Muscle of arm (tissue), 14 donors: ENCODE measurements at places on chromosomes 5 and 9. TPM values are rescaled to one million over a fixed set of nuclear protein-coding genes. Genes with fewer than 3 reads are reported as not detected.
A peak's percentile ranks its signal among the peaks of the same experiment; 100 is the strongest.

DNA sequence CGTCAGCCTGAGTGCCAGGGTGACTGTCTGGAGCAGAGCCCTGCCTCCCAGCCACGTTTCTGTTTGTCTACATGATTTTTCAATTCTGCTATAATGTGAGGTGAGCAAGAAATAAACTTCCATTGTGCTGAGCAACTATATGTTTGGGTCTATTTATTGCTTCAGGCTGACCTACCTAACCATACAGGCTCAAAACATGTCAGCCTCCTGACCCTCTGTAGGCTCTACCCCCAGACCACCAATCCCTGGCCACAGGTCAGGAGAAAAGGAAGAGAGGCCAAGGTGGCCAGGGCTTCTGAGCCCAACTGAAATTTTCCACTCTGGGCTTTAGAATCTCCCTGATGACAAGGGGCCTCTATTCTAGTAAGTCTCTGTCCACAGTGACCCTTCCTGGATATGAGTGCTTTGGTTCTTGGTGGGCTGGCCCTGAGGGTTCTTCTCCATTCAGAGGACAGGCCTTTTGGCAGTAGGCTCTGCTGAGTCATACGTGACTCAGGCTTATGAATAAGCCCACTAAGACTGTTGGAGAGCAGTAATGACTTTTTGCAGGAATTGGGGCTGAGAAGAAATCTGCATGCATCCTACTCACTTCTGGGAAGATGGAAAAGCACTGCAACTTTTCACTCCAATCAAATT lies 117.2 kb upstream of the TBCA start:
- DNase-seq, result no peak

DNA sequence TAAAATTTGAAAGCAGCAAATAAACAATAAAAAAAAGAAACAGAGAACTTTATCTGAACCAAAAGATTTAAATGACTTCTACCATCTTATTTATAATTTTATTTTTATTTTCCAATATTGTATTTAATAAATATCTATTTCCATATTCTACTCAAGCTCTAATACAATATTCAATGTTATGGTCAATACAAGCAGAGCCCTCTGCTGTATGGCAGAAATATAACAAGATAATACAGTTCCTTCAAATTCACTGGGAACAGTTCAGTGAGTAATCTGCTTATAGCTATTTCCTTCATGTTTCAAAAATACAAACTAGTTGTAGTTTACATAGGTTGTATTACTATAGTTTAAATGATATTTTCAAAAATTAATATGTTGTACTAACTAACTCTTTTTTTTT lies 332.7 kb downstream of the PRDM9 start:
- no peak for DNase-seq

DNA sequence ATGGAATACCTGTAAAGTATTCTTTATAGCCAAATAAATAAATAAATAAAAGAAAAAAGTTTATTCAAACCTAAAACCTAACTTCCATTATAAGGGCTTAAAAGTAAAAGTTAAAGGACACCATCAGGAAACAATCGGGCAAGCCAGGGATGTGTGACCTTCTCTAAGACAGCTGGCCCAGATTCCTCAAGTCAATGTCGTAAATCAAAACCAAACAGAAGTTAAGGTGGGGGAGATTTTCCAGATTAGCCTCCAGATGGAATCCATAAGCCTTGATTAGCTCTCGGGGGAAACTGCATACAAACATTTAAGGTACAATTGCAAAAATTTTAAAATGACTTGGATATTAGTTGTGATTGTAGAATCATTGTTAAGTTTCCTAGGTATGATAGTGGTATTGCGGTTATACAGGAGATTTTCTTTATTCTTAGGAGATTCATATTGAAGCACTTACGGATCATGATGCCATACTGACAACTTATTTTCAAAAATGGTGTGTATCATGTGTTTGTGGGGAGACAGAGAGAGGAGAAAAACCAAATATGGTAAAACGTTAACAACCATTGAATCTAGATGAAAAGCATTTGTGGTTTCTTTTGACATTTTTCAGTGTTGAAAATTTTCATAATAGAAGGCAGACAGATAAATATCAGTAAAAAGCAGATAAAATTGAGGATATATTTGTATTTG lies 21.5 kb upstream of the MGAT1 start:
- no peak for DNase-seq

DNA sequence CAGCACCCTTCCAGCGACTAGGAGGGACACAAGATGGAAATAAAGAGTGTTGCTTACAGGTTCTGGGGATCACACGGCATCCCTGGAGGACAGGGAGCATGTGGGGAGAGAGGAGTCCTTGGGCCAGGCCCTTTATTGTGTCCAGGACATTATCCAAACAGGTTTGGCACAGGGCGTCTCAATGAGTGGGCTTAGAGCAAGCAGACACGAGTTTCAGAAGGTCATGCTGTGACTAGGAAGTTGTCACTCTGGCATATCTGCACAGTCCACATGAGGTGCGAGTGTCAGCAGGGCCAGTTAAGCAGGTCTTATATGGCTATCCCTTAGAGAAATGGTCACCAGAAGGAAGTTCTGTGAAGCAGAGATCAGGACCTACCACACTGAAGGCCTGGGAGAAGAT lies 174.5 kb upstream of the OTULINL start:
- no peak for DNase-seq

- peak; percentile 78 for DNase-seq
Observed at GRCh38 chr9:133792721-133793470, 54.7 kb upstream of the SARDH start.

DNA sequence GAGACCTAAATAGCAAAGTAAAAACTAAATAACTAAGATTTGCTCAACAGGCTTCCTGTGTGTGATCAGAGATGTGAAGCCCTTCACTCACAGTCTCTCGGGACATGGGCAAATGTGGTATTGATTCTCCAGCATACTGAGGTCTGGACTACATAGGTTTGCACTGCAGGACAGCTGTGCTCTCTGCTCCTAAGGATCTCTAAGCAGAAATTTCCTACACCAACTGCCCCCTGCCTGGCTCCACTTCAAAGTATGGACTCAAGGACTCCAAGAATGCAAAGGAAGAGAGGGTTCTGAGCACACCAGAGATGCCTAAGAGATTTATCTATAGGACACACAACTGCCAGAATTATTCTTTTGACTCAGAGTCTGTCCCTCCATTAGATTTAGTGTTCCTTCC lies 487.2 kb downstream of the SEMA5A start:
- DNase-seq, result no peak

GRCh38 chr5:73236541-73237128 lies 63.6 kb downstream of the TMEM174 start:
- no peak for DNase-seq

- DNase-seq, result no peak
Observed at GRCh38 chr9:38680837-38681445, 39.0 kb downstream of the FAM240B start.

- DNase-seq, result no peak
Observed at GRCh38 chr5:34455098-34455497, 201.0 kb upstream of the RAI14 start.

DNA sequence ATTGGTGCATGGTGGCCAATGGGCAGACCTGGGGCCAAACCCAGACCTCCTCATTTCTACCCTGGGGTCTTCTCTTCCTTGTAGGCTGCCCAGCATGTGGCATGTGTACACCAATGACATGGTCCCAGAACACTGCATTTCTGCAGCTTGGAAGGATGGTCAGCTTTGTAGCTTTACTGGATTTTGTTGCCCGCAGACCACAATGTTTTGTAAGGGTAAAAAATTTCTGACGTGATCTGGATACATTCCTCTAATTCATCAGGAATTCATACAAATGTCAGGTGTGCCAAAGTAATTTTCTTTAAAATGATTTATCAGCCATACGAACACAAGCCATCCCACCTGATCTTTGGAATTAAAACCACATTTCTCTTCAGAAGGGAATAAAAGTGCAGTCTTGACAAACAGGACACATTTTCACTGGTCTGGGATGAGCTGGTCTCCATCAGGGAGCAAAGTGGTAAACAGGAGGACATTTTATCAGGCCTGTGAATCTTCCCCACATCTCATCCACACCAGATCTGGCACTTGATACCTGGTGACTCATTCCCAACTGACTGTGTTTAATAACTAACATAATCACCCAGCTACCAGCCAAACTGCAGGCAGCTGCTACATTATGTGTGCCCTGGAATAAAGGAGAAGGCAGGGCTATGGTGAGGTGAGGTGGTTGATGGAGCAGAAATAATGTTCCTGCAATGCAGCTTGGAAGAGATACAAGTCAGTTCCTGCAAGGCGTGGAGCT lies 103.9 kb downstream of the SPOCK1 start:
- DNase-seq, result no peak

GRCh38 chr9:75001719-75002421 lies 26.2 kb downstream of the CARNMT1 start:
- peak; percentile 83 for DNase-seq

Gene PCDHGB2
- polyA plus RNA-seq, result 2.2 TPM

- DNase-seq, result peak; percentile 91
Observed at GRCh38 chr5:78594610-78595457, 53.7 kb downstream of the LHFPL2 start.

GRCh38 chr9:33785914-33786313 lies 9.4 kb upstream of the PRSS3 start:
- no peak for DNase-seq

Gene BAAT
- polyA plus RNA-seq, result 0.36 TPM

- no peak for DNase-seq
Observed at GRCh38 chr5:162529886-162530285, 462.3 kb downstream of the GABRG2 start.

GRCh38 chr9:135639196-135639595 lies at the start of gene GLT6D1:
TSS of gene GLT6D1 (minus strand) at chr9:135639540. CDS start at chr9:135639187, 353 bp downstream.
- DNase-seq, result no peak

- DNase-seq, result no peak
Observed at GRCh38 chr5:36778336-36778735, 98.2 kb upstream of the NIPBL start.

Gene NDUFA8
- polyA plus RNA-seq, result 34.4 TPM

GRCh38 chr9:102185371-102185770 lies 446.9 kb upstream of the GRIN3A start:
- no peak for DNase-seq

DNA sequence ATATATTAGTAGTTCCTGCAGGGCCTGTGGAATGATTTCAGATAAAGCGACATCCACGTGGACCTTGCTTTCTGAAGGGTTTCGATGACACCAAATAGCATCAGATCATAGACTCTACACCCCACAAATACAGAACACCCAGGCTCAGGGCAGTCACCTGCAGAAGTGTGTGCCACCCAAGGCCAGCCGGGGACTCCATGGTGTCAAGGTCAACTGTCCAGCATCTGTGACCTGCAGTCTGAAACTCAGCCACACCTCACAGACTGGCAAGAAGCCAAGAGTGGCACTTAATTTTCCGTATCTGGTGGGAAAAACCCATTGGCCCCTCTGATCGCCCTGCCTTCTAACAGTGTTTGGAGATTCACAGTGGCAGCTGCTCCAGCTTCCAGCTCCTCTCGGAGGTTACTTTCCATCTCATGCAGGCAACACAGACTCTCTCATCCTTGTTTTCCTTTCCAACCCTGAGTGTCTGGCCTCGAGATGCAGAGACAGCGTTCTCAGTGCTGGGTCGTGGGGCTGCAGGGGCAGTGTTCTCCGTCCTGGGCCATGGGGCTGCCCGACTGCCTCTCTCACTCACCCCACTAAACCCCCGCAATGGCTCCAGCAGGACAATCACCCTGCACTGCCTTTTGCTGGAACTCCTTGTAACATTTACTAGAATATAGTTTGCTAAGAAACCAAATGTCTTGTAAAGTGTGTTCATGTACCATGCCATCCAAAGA lies 221.9 kb downstream of the IRX2 start:
- DNase-seq, result no peak

Gene F2RL2
- polyA plus RNA-seq, result 1.1 TPM

- no peak for DNase-seq
Observed at GRCh38 chr9:72898784-72899733, 53.8 kb downstream of the ALDH1A1 start.

GRCh38 chr5:100827481-100827889 lies 75.6 kb downstream of the ST8SIA4 start:
- DNase-seq, result peak; percentile 38

- no peak for DNase-seq
Observed at GRCh38 chr5:173614591-173614990, 1.9 kb downstream of the BOD1 start.

DNA sequence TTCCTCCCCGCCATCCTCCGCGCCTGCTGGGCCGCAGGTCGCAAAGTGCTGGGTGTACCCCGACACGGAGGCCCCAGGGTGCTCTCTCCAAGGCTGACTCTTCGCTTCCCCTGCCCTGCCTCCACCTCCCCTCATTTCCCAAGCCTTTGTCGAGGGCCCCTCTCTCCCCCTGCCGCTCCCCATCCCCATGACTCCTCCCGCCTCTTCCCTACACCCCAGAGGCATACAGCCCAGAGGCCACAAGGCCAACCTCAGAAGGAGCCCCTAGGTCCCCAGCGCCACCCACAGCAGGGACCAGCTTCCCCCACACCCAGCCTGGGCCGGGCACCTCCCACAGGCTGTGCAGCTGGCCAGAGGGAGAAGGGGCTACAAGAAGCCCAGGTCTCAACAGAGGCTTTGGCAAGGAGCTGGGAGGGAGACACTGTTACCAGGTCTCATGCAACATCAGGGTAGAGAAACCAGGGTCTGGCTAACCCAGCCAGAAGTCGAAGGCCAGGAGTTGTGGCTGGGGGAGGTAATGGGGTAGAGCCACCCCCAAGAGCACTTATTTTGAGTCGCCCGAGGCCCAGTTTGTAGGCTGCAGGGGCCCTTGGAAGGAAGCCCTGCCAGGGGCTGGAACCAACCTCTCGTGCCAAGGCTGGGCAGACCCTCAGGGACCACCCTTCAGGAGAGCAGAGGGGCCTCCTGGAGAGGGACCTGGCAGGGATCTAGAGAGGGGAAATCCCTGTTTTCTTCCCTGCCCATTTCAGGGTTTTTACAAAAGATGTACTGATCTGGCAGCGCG lies 24.5 kb upstream of the SARDH start:
- no peak for DNase-seq

- DNase-seq, result no peak
Observed at GRCh38 chr9:124137009-124137943, 120.5 kb upstream of the NEK6 start.

GRCh38 chr9:33880211-33881089 lies 63.5 kb downstream of the UBE2R2 start:
- no peak for DNase-seq

Gene NEURL1B
- polyA plus RNA-seq, result 36.5 TPM

DNA sequence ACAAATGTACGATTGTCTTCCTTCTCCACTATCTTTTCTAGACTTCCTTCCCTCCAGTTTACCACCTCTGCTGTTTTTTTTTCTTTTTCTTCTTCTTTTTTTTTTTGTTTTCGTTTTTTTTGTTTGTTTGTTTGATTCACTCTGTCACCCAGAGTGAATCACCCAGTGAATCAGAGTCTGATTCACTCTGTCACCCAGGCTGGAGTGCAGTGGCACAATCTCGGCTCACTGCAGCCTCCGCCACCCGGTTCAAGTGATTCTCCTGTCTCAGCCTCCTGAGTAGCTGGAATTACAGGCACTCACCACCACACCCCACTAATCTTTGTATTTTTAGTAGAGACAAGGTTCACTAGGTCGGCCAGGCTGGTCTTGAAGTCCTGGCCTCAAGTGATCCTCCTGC lies 375.7 kb downstream of the NTRK2 start:
- DNase-seq, result no peak

DNA sequence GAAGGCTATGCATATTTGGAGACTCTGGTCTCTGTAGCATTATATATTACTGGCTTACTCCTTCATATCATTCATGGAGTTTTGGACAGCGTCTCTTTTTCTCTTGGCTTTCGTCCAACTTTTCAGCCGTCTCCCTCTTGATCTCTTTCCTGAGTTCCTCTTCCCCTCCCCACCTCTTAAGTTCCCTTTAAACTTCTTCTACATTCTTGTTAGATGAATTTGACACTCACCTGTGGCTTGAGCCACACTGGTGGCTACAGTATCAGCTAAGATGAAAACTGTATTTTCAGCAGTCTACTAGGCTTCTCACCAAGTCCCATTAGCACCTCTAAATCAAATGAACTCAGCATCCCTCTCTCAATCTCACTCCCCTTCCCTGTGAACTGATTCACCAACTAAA lies 128.1 kb downstream of the STARD4 start:
- DNase-seq, result peak; percentile 25
